ENCODE measurements at places on chromosomes 2 and 18.

- no peak for DNase-seq
Observed at GRCh38 chr2:42045352-42045751, 2.5 kb upstream of the PKDCC start.

DNA sequence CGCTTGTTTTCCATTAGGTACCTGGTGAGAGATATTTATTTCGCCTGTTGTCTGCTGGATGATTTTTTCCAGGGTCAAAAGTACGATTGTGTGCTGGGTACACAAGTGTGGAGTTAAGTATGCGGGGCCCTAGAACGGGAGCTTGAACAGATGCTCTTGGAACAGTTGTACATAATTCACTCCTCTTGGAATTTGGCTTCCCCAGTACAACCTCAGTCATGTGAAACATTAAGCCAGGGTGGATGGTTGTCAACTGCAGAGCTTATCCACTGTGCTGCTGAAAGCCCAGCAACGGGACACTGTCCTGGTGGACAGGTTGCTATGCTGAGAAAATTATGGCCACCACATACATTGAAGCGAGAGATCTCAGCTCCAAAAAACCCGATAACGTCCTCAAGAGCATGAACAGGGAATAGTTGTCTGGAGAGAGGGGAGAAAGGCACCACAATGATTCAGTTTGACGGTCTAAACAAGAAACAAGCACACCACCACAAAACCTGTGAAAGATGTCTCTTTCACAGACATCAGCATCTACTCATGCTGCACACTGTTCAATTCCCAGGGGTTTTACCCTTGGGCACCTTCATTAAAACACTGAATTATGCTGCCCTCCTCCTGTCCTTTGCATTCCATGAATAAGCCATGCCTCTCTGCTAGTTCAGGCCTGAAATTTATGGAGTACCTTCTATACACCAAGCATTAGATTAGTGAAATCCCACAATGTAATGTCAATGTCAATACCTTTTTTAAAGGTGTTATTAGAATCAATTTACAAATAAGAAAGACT is 176.8 kb upstream of the TRIB2 start:
- no peak for DNase-seq

- no peak for DNase-seq
Observed at GRCh38 chr2:188620916-188621315, 329.2 kb downstream of the GULP1 start.

GRCh38 chr2:192126912-192127311 is 67.8 kb downstream of the TMEFF2 start:
- no peak for DNase-seq

DNA sequence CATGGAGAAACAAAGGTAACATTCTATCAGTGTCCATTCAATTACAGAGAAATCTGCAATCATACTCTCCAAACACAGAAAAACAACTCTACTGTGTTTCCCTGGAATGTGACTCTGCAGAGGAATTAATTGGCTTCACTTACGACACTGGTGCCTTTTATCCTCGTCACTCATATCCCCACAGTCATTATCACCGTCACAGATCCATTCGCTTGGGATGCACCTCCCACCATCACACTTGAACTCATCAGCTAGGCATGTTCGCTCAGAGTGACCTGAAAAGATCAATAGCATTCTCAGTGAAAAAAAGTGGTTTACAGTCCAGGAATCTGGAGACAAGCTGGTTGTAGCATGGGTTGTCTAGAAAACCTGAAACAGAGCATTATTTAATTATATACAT is 124.3 kb downstream of the DHRS9 start:
- no peak for DNase-seq

- no peak for DNase-seq
Observed at GRCh38 chr2:101962309-101962708, 29.5 kb upstream of the IL1R2 start.

- no peak for DNase-seq
Observed at GRCh38 chr18:28602391-28602790, 425.5 kb upstream of the CDH2 start.
